HT-29 (cell line): ENCODE measurements at places on chromosomes 4 and X. TPM values are rescaled to one million over a fixed set of nuclear protein-coding genes. Genes with fewer than 3 reads are reported as not detected.
A peak's percentile ranks its signal among the peaks of the same experiment; 100 is the strongest.

- no peak for DNase-seq
These were observed 21.4 kb upstream of the SMIM14 start for GRCh38 chr4:39660045-39660444.

ZAR1 gene
- not detected in 2 replicates for total RNA-seq

ZCCHC12 gene
- total RNA-seq = not detected in 2 replicates

GRCh38 chr4:101280866-101281600, 66.3 kb downstream of the PPP3CA start:
- DNase-seq = no peak

GRCh38 chrX:47321386-47321785, 49.0 kb upstream of the ZNF157 start:
- DNase-seq = no peak

DNA sequence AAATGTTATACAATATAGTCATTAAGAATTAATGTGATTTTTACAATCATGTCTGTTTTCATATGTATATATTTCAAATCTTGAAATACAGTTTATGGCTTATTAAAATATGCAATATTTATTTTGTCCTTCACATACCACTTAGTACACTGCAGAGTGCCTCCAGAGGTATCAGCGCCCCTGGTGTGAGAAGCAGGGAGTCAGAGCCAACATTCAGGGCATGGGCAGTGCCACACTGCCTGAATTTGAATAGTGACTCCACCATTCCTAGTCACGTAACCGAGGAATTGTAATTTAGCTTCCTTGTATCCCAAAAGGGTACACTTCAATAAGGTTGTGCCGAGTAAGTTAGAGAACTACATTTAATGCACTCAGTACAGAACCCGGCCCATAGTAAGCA, 4.3 kb upstream of the C4orf54 start:
- DNase-seq = no peak

ZNF711 gene
- total RNA-seq = 0.42 and 0.48 TPM in 2 replicates

- peak; percentile 25 for DNase-seq
These were observed 405.4 kb upstream of the CPEB2 start for GRCh38 chr4:14596904-14597303.

DNA sequence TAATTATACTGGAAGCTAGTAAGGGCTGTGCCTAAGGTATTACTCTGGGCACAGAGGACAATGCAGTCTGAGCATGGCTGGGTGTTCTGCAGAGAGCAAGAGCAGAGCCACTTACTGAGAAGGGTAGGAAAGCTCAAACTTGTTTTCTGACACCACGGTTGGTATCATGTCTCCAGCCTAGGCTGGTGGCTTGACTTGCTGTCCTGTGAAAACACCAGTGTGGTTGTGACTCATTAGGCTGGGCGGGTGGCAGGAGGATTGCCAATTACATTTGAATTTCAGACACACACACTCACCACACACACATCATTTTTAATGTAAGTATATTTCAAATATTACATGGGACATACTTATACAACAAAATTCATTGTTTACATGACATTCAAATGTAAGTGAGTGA, 19.7 kb upstream of the MTM1 start:
- no peak for DNase-seq

GRCh38 chr4:155582971-155583437, 83.6 kb upstream of the GUCY1A1 start:
- DNase-seq = peak; percentile 75

DNA sequence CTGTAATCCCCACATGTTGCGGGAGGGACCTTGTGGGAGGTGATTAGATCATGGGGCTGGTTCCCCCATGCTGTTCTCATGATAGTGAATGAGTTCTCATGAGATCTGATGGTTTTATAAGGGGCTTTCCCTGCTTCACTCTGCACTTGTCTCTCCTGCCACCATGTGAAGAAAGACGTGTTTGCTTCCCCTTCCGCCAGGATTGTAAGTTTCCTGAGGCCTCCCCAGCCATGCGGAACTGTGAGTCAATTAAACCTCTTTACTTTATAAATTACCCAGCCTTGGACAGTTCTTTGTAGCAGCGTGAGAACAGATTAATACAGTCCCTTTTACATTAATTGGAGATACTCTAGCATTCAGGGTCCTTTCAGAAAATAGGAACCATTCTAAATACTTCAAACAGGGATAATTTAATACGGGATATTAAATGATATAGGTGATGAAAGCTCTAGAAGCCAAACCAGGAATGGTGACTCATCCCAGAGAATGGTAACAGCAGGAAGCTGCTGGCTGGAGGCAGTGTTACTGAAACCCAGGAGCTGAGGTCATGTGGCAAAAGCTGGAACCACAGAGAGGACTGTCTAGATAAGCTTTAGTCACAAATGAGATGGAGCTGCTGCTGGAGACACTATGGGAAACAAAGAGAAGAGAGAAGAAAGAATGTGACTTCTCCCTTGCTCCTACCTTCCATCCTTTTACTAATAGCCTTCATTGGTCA, 57.3 kb downstream of the GSTCD start:
- peak; percentile 74 for DNase-seq

DNA sequence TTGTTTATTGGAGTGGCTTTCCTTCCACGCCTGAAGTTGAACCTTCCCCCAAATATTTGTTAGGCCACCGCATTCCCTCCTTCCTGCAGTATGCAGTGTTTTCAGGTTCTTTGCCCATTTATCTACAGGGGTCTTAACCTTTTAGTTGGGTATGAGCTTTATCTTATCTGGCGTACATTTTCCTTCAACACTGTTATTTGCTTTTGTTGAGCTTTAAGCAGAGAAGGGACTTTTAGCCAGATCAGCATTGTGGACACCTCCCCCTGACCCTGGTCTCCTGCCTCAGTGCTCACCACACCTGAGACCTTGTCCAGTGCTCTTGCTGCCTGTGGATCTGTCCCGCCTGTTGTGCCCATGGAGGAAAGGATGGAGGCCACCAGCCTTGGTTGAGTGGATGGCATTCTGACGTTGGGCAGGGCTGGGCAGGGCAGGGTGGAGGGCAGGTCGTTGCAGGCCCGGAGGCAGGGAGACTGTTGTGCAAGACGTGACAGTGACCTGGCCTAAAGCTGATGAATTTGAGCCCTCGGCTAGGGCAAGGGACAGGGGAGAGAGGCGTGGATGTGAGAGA, 998 bp upstream of the DUSP9 start:
- DNase-seq = no peak

DGAT2L6 gene
- not detected in 2 replicates for total RNA-seq

DNA sequence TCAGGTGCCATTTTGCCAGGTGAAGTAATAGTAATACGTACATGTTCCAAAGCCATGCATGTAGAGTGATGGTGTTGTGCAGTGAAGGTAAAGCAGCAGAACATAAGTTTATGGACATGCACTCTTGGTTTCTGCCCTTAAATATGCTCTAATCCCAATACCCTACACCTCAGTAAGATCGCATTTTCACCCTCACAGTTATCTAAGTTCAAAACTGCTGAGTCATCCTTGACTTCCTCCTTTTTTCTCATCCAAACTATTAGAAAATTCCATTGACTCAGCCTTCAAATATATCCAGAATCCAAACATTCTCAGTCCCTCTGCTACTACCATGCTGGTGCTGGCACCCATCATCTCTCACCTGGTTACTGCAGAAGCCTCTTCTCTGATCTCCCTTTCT, 652.9 kb upstream of the IGFBP7 start:
- no peak for DNase-seq

DNA sequence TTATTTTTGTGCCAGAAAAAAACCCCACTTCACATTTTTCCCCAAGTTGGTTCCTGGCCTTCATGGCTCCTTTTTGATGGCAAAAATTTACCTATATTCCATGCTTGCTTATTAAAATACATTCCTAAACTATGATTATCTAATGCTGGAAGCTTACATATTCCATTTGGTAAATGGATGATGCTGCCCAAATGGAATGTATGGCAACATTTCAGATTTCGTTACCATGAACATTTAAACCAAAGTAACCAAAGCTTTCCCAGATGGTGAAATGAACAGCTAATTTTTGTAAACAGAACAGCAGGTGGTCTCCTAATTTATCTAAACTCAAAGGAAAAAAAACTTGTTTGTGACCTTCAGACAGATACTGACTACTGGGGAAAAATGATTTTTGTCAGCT, 110.8 kb upstream of the TEX13A start:
- no peak for DNase-seq

GRCh38 chr4:163493643-163494359, 689 bp upstream of the TMA16 start:
- DNase-seq = no peak

DNA sequence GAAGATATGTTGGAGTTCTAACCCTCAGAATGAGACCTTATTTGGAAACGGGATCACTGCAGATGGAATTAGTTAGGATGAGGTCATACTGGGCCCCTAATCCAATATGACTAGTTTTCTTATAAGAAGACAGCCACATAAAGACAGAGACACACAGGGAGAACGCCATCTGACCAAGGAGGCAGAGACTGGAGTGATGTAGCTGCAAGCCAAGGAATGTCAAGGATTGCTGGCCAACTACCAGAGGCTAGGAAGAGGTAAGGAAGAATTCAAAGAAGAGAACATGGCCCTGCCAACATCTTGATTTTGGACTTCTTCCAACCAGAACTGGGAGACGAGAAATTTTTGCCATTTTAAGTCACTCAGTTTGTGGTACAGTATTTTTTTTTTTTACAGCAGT, 152.8 kb upstream of the DIPK2B start:
- no peak for DNase-seq

MRFAP1 gene
- 92.4 and 106 TPM in 2 replicates for total RNA-seq

DNA sequence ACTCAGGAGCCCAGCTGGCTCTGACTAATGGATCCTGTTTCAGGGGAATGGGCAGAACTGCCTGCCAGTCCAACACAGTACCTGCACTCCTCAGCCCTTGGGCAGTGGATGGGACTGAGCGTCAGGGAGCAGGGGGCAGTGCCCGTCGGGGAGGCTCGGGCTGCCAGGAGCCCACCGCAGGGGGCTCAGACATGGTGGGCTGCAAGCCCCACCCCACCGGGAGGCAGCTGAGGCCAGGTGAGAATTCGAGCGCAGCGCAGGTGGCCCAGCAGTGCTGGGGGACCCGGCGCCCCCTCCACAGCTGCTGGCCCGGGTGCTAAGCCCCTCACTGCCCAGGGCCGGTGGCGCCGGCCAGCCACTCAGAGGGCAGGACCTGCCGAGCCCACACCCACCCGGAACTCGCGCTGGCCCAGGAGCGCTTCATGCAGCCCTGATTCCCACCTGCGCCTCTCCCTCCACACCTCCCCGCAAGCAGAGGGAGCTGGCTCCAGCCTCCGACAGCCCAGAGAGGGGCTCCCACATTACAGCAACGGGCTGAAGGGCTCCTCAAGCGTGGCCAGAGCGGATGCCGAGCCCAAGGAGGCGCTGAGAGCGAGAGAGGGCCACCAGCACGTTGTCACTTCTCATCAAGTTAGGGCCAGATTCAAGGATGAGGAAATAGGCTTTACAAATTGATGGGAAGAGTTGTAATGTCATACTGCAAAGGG, 668.8 kb downstream of the GALNTL6 start:
- no peak for DNase-seq

DNA sequence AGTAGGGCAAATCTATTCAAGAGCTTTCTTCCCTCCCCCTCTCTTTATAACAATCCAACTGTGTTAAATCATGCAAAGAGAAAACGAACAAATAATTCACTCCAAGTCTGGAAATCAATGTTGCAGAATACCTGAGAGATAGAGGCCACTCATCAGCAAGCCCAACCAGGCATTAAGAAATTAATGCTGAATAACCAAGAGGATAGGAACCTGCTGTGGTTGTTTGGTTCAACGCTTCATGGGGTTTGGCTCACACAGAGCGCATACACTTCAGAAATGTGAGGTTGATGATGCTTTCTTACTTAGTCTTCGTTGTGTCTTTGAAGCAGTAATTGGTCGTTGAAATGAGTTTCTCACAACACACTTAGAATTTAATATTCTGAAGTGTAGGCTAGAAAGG, 1540.0 kb upstream of the PABPC4L start:
- DNase-seq = no peak

DNA sequence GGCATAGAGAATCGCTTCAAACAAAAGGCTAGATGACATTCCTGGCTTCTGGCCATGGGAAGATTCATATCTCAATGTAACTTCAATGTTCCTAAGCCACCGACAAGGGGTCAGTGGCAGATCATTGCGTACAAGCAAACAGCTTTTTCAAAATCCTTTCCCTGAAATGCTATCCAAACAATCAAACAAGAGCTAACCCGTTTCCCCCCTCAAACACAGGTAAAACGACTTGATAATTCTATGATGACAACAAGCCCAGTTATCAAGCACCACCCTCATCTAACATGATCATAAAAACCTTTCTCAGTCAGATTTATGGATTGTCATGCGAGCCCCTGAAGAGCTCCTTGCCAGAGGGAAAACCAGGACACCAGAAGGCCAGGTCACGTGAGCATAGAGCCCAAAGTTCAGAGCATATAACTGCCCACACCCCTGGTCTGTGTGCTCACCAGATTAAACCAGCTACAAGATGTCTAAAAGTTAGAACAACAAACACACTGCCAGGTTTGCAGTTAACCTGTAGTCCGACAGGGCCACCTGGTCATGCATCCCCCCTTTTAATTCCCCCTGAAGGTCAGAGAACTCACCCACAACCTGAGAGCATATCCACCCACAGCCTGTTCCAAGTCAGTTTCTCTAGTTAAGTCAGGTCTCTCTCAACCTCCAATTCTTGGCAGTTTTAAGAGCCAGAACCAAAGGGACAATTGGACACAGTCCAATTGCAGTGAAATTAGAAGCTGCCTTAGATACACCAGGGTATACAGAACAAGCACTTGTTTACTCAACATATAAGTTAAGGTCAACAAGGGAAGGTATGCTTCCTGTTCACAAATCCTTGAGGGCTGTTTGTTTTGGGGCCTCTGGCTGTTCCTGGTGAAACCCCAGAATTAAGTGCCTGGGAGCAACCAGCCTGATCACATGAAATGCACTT, 248.1 kb upstream of the PPARGC1A start:
- peak; percentile 43 for DNase-seq

DNA sequence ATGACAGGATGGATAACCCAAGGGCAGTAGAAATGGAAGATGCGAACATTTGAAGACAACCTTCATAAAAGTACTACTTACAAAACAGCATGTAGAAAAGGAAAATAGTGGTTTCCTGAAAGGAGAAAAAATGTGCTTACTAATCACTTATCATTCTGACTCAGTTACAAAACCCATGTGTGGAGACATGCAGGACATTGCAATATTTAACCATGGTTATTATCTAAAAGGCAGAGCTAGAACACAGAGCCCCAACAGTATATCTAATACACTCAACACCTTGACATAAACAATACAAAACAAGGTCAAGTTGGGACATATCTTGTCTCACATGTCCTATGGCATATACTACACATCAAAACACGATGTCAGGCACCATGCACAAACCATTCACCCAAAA, 55.9 kb downstream of the EIF4E start:
- no peak for DNase-seq

- DNase-seq = no peak
These were observed 890.4 kb downstream of the SH3BGRL start for GRCh38 chrX:82092307-82092706.

GRCh38 chrX:125293850-125294780, 25.6 kb upstream of the TEX13C start:
- DNase-seq = no peak
